ENCODE measurements at places on chromosomes 4 and X.

- no peak for DNase-seq
Measured at GRCh38 chr4:40046311-40046980, 10.2 kb upstream of the N4BP2 start.

DNA sequence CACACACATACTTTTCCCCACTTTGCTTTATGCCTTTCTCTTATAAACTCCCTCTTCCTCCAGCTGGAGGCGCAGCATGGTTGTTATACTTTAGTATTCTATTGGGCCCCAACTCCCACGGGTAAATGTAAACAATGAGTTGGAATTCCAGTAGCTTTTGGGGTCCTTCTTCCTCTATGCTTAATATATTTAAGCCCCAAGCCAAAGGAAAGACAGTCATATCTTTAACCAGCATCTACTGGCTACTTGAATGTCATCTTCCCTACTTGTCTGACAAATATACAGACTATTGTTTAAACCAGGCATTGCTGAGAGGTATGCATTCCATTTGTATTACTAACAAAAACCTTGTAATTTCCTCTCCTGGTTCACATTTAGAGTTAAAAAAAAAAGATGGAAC, 72.9 kb downstream of the WDR19 start:
- DNase-seq, result no peak

GRCh38 chrX:33211356-33212260, at the start of gene DMD:
Gene DMD (minus strand): TSS chrX:33211549. CDS start chrX:33211312, 237 bp downstream.
- DNase-seq, result no peak

GRCh38 chr4:127852661-127853060, 28.0 kb upstream of the PLK4 start:
- no peak for DNase-seq

- DNase-seq, result no peak
Measured at GRCh38 chr4:17468619-17469221, 43.2 kb downstream of the QDPR start.

DNA sequence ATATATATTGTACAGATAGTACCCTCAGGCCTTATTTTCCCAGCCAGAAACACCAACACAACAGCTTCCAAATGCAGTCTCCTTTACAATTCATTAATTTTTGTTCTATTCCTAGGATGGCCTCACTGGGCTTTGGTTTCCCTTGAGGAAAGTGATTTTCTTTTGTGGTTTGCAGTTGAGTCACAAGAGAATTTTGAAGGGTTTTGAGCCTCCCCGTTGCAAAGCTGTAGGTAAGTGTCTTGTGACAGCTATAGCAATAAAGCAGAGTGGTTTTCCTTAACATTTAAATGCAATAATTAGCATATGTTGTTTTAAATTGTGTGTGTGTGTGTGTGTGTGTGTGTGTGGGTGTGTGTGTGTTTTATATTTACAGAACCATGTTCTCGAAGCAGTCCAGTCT, 54.1 kb upstream of the WDR17 start:
- DNase-seq, result no peak

GRCh38 chr4:123997776-123998449, 601.3 kb downstream of the SPRY1 start:
- no peak for DNase-seq

- DNase-seq, result no peak
Measured at GRCh38 chr4:33626221-33626620, 2618.1 kb downstream of the ARAP2 start.

DNA sequence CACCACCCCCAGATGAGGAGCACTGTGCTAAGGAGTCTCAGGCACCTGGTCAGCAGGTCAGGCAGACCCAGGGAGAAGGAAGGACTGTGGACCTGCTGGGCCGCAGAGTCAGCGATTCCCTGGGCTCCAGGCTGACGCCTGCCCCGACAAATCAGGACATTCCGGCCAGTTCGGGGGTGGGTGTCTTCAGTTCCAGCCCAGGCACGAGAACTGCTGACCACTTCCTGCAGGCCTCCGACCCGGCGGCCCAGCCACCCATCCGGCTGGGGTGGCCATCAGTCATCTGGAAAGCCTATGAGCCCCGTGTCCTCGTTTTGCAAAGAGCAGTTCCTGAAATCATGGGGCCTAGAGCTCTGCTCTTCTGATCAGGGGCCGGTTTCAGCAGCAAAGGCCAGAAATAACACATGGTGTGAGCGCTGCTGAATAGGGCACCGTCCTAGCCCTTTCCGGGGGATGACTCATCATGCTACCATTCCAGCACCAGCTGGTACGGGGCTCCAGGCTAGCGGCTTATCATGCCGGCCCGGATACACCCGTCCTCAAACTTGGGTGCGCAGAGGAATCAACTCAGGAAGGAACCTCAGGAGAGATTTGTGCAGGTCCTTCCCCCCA, 7.8 kb upstream of the SH3TC1 start:
- no peak for DNase-seq

- DNase-seq, result no peak
Measured at GRCh38 chr4:150126864-150127203, 48.6 kb downstream of the DCLK2 start.

DNA sequence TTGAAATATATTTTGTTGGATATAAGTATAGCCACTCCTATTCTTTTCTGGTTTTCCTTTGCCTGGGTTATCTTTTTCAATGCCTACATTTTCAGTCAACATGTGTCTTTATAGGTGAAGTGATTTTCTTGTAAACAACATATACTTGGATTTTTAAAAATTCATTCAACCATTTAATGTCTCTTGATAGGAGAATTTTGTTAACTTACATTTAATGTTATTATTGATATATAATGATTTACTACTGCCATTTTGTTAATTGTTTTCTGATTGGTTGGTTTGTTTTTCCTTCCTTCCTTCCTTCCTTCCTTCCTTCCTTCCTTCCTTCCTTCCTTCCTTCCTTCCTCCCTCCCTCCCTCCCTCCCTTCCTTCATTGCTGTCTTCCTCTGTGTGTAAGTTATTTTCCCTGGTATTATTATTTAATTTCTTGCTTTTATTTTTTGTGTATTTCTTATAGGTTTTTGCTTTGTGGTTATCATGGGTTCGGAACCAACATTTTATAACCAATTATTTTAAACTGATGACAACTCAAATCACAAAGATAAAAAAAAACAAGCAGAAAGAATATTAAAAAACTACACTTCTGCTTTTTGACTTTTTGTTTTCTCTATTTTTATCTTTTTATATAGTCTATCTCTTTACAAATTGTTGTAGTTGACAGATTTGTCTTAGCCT, 330.1 kb upstream of the GRID2 start:
- no peak for DNase-seq

DNA sequence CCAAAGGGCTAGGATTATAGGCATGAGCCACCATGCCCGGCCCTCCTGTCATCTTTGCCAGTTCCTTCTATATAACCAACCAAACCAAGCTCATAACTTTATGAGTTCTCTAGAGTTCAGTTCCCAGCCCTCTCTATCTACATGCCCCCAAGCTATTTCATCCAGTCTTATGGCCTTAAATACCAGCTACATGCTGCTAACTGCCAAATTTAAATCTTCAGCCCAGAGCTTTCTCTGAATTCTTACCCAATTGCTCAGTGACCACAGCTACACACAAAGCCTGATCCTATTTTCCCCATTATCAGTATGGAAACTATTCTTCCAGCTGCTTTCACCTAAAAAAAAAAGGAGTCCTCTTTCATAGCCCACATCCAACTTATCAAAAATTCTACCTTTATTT, 23.1 kb downstream of the TMEM184C start:
- DNase-seq, result no peak

GRCh38 chr4:83240379-83240875, 44.2 kb downstream of the COQ2 start:
- no peak for DNase-seq

GRCh38 chrX:68060506-68061205, 372.6 kb downstream of the OPHN1 start:
- no peak for DNase-seq

- DNase-seq, result no peak
Measured at GRCh38 chr4:36786519-36786918, 458.0 kb upstream of the NWD2 start.

DNA sequence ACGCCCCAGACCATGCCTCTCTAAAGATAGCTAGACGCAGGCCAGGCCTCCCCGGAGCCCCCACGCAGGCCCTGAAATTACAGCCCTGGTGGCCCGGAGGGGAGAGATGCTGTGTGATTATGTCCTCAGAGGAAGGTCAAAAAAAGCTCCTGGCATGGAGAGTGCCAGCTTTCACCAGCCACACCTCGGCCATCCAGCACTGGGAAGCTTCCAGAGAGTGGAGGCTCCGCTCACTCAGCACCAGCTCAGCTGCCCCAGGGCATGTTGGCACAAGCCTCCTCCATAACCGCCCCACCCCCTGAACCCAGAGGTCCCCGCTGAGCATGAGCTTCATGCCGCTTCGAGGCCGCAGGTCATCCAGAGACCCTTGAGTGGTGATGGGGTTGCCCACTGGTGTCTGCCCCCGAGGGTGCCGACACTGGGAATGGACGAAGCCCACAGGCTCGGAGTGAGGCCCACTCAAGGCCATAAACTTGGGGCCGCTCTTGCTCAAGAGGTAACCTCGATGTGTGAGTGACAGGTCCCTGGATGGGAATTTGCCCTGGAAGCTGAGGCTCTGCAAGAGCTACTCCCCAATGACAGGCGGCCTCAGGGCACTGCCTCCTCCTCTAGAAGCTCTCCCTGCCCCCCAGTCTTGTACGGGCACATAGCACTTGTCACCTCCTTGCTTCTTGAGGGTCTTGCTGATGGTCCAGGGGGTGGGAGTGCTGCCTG, 4.4 kb upstream of the BGN start:
- DNase-seq, result no peak

DNA sequence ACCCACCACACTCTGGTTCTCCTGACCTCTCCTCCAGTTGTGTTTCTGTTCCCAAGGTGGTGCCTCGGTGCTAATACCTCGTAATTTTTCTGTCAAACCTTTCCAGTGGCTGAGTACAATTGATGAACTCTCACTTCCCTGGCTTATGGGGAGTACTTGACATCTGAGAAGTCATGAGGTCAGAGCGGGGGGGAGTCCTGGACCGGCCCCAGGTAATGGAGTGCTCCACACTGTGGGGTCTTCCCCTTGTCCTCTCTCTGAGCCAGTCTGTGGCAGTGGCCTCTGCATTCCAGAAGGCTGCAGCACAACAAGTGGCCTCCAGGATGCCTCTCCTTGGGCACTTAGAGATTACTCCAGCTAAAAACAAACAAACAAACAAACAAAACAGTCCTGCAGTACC, 122.5 kb upstream of the TRIM2 start:
- DNase-seq, result no peak

- no peak for DNase-seq
Measured at GRCh38 chrX:110146521-110146920, 143.6 kb downstream of the TMEM164 start.

DNA sequence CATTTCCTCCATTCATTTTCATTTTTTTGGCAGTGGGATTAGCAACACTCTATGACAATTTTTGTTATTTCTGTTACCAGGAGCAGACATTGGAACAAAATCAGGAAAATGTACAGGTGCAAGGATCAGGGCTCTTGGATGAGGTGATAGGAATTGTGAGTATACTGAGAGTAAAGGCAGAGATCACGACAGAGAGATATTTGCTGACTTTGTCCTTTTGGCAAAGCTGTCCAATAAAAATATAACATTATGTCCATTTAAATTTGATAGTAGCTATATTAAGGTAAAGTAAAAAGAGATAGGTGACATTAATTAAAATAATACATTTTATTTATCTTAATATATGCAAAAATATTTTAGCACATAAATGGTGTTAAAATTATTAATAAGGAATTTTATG, 373.1 kb upstream of the GNPDA2 start:
- DNase-seq, result no peak

GRCh38 chr4:127936974-127937373, 28.0 kb downstream of the MFSD8 start:
- DNase-seq, result no peak

GRCh38 chr4:147790412-147790811, 58.5 kb downstream of the ARHGAP10 start:
- DNase-seq, result no peak

DNA sequence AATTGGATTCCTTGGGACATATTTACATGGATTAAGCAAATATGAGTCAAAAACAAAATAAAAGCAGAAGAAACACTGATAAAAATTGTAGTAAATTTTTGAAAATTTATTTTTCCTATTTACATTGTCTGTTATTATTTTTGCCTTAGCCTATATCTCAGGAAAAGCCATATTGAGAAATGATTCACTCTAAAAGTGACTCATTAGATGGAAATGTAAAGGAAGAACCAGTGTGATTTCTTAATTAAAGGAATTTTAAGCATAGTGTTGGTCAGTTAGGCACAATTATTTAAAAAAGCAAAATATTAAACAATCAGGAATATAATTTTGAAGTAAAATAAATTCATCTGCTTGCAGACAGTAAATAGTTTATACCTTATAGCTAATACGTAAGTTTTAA, 167.4 kb upstream of the NAP1L5 start:
- DNase-seq, result no peak

DNA sequence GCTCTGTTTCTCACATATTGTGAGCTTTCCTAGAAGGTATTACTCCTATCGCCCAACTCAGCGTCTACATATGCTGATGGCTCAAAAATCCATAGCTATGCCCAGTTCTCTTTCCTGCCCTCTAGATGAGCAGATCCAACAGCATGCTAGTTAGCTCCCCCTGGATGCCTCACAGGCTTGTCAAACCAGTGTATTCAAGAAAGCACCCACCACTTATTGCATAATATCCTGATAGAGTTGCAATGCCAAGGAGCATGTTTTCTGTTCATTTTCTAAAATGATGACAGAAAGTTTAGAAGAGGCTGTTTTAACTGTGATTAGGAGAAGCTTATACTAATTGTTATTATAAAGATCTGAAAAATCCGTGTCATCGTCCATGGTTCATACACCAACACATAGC, 1.9 kb upstream of the PACRGL start:
- no peak for DNase-seq

DNA sequence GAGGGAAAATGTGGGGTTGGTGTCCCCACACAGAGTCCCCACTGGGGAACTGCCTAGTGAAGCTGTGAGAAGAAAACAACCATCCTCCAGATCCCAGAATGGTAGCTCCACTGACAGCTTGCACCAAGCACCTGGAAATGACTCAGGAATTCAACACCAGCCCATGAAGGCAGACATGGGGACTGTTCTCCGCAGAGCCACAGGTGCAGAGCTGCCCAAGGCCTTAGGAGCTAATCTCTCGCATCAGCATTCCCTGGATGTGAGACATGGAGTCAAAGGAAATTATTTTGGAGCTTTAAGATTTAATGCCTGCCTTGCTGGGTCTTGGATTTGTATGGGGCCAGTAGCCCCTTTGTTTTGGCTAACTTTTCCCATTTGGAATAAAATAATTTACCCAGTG, 367.9 kb downstream of the FAM133A start:
- no peak for DNase-seq

Measured in activated CD8-positive, alpha-beta memory T cell treated with anti-CD3 and anti-CD28 coated beads for 1 hour (primary cell).